Anterior cingulate cortex (tissue), 58 donors: ENCODE measurements at places on chromosomes 16 and 17.

DNA sequence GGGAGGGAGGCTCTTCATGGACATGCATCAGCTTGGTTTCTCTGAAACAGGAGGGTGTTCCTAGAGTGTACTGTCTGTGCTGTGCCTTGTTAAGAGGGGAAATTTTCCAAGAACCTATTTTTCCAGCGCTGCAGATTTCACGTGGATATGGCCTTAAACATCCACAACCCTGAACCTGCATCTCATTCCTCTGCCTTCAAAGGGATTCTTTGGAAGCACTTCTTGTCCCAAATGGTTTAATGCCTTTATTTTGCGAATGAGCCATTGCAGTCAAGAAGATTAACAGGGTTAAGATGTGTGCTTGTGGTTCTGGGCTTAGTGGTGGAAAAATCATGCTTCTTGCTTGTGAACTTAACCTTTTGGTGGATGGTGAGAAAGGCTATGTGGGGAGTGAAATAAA, 161.2 kb downstream of the XYLT1 start:
- DNase-seq, result no peak

DNA sequence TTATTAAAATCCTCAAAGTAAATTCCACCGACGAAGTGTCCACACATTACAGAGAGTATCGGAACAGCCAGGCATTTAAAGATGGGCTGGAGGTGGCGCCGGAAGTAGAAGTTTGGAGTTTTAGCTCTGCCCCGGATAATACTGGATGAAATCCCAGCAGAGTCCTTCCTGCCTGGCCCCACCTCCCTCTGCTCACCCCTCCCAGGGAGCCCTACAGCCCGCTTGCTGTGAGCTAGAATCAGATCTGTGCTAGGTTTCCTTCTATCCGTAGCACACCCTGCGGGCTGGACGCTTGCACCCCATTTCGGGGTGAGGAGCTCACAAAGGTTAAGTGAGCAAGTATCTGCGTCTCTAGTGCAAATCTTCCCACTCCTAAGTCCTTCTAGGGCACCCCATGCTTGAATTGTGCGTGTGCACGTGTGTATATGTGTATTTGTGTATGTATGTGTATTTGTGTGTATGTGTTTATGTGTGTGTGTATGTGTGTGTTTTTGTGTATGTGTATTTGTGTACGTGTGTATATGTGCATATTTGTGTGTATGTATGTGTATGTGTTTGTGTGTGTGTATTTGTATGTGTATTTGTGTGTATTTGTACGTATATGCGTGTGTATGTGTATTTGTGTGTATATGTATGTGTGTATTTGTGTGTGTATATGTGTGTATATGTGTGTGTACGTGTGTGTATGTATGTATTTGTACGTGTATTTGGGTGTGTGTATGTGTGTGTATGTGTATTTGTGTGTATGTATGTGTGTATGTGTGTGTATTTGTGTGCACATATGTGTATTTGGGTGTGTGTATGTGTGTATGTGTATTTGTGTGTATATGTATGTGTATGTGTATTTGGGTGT, 61.4 kb downstream of the HAPSTR1 start:
- no peak for DNase-seq

DNA sequence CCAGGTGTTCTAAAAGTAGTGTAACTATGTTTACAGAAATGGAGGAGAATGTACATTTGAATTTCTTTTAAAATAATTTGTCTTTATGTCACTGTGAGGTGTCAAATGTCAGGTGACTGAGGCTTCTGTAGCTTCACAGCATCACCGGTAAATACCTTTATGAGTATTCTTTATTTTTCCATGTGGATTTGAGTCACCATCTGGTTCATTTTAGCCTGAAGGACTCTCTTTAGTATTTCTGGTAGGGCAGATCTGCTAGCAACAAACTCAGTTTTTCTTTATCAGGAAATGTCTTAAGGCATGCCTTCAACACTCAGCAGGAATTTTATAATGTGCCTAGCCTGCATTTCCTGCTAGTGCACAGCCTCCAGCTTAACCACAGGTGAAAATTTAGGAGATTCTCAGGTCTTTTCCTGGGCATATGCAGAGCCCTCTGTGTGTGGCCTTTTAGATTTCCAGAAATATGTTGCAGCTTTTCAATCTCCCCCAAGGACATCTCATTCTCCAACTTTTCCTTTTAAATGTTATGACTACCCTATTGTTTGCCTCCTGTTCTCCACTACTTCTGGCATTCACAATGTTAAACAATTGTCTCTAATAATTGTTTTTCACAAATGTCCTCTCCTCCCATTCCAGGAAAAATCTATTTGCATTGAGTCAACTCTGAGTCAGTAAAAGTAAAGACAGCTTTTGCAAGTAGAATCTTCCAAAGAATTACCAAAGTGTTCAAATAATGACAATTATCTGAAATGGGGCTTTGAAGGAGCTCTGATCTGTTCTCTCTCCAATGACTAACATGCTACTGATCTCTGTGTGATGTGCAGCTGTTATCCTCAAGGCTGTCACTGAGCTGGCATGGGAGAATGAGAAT, 239.4 kb upstream of the CPHXL start:
- DNase-seq, result no peak

GRCh38 chr16:70715860-70716357, 30.1 kb upstream of the MTSS2 start:
- DNase-seq, result peak; percentile 32

GRCh38 chr16:11367483-11367906, 22.2 kb downstream of the RMI2 start:
- no peak for DNase-seq

DNA sequence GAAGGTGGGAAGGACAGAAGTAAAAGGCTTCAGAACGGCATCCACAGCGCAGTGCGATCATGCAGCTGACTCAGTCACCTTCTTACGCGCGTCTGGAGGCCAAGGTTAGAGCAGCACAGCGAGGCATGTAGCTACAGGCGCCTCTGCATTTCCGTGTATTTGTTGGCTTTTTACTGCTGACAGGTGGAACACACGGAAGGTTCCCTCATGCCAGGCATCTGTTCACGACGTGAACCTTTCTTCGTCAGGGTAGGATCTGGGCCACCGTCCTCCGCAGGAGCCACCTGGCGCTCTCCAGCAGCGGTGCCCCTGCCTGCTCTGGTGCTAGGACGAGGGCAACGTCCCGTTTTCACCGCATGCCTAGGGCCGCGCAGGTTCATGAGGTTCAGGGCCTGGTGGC, 15.3 kb downstream of the TMEM204 start:
- DNase-seq, result no peak

DNA sequence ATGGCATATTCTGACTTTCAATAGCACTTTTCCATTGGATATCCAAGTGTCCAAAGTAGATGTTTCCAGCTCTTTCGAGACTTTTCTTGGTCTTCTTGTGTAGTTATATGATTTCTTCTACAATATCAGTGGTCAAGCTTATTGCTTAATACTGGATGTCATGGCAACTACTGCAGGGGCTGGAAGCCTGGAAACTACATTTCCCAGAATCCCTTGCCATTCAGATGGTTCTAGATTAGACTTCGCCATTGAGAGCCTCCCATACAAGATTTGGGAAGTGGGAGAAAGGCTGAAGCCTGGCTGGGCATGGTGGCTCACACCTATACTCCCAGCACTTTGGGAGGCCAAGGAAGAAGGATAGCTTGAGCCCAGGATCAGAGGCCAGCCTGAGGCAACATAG, 153.6 kb downstream of the C16orf95 start:
- no peak for DNase-seq

- DNase-seq, result no peak
Measured at GRCh38 chr17:4318596-4318995, 47.9 kb downstream of the UBE2G1 start.
